ENCODE measurements at places on chromosomes 3 and 15.

GRCh38 chr3:190504354-190505125, 9.3 kb upstream of the IL1RAP start:
- DNase-seq: no peak

DNA sequence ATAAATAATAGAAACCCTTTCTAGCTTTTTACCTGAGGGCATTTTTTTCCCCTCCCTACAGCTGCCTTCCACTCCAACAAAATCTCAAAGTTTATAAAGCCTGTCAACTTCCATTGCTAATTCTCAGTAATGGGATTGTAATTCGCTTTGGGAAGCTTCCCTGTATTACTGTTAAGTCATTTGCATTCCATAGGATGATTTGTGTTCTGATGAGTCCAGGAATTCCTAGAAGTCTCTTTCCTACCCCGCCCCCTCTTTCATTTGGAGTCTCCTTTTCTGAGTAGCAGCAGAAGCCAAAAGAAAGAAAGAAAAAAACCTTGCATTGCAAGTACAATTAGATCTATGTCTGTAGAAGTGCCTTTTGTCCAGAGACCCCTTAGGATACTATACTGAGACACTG, 1033.3 kb downstream of the IGSF11 start:
- DNase-seq: no peak

- DNase-seq: no peak
Observed at GRCh38 chr15:69436951-69437350, 15.7 kb upstream of the RPLP1 start.

DNA sequence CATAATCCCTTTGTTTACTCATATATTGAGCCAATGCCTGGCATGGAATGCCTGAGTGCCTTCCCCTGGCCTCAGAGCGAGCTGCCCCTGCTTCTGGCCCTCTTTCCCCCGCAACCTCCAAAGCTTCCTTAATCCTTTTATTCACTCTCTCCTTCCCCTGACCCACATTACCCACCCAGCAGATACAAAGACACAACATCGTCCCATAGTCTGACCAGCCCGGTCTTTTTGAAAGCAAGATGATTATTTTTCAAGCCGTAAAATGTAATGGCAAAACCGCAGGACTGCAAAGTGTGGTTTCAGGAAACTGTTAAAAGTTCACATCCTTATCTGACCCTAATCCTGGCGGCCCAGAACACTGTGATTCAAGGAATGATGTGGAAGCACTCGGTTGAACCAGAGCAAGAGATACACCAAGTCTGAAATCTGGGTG, 78.4 kb upstream of the LRTM1 start:
- DNase-seq: no peak

GRCh38 chr3:114460459-114460858, 166.6 kb downstream of the TIGIT start:
- DNase-seq: no peak

- no peak for DNase-seq
Observed at GRCh38 chr15:31341071-31341470, 14.4 kb downstream of the KLF13 start.

DNA sequence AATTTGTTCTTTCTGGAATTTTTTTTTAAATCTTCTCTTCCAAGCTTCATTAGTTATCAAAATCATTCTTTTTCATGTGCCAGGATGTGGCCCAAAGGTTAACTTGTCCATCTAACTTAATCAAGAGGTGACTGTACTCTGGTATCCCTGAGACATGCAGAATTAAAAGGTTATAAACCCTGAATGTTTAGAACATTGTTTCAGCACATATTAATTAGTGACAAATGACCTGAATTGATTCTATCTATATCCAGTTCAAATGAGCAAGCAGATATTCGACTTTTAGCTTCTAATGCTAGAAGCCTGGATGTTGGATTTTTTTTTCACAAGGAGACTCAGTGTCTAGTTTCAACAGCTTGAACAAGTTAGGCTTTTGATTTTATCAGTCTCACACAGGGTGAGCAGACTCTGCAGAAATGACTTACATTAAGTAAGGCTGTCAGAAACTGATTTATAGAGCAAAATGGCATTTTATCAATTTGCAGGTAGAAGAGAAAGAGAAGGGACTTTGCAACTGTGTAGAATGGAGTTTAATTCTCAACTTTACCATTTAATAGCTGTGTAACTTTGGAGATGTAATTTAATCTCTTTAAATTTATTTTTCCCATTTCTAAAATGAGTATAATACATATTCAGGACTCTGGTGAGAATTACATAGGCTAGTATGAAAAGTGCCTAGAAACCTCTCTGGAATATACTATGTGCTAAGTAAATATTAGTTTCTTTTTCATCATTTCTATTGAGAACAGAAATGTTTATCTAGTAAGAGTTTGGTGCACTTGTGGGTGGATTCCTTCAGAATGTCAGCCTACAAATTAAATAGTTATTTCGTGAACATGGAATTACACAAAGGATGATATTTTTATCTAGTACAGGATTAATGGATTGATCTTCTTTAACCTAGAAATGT, 100.0 kb downstream of the ALCAM start:
- no peak for DNase-seq

DNA sequence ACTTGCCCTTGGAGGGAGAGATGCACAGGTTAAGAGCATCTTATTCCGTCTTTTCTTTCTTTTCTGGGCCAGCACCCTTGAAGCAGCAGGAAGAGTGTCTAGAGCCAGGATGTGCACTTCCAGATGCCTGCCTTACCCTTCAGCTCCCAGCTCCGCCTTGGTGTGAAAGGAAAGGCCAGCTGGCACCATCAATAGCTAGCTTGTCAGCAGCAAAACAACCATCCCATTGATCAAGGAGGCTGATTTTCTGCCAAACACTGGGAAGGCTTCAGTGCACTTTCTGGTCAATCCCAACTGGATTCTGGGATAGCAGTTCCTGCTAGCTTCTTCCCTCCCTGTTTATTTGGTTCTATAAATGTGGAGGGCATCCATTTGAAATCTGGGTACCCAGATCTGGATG, 110.9 kb upstream of the GALNT15 start:
- no peak for DNase-seq

- DNase-seq: no peak
Observed at GRCh38 chr15:25054329-25054728, 99.5 kb downstream of the SNRPN start.

GRCh38 chr15:90154861-90155626, 46.1 kb upstream of the SEMA4B start:
- DNase-seq: no peak

DNA sequence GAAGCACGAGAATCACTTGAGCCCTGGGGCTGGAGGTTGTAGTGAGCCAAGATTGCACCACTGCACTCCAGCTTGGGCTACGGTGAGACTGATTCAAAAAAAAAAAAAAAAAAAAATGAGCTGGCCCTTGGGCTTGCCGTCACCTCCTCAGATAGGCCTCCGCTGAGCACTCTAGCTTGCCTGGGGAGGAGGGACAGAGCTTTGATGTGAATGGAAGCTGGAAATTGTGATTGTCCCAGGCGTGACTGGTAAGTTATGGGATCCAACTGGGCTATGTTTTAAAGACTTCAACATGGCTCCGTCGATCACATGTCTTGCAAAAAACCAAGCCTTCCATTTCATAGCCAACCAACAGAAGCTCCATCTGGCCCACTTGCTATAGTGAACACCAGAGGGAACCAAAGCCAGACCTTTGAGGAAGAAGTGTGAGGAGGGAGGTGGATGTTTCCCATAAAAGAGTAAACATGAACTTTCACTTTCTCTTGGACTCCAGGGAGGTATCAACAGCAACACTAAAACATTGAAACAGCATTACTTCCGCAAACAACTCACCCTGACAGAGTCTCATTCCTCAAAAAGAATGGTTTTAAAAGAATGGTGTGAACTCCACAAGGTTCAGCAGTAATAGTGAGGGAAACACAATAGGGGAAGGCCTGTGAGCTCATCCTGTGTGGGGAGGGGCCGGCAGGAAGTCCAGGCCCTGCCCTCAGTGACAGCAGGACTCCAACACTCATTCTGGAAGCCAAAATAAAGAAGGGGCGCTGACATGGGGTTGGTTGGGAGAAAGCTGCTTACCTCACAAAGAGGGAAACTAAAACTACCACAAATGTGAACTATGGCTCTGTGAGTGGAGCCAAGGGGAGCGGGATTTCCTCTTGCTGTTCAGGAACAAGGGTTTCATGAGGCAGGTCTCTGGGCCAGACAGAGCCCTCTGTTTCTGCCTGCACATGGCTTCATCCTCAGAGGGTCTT, 59.2 kb upstream of the IL12A start:
- no peak for DNase-seq

- DNase-seq: no peak
Observed at GRCh38 chr3:187807086-187807862, 62.0 kb upstream of the BCL6 start.

DNA sequence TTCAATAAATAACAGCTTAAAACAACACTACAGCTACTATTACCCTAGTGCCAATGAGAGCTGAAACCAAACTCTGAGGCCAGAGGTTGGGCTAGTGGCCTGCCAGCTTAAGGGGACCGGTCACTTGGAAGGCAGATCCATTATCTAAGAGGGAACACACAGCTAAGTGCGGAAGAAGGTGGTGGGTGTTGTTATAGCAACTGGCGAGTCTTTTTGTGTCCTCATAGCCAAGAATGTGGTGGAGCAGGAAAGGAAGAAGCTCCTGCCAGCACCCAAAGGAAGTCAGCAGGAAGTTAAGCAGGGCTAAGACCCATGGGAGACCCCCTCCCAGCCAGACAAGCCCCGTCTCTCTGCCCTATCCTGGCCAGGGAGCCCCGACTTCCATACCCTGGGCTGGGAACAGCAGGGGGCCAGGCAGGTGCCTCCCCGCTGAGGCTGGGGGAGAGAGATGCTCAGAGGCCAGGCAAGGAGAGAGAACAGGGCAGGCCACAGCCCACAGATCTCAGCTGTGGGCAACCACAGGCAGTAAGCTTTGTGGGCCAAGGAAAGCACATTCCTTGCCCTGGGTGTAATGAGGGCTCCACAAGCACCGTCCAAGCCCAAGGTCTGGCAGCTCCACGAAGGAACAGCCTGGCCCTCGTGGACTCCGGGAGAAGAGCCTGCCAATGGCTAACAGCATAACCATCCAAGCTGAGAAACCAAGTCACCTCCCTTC, 34.0 kb upstream of the HRH1 start:
- no peak for DNase-seq

GRCh38 chr3:127172211-127172610, 20.7 kb upstream of the PRR23E start:
- no peak for DNase-seq

DNA sequence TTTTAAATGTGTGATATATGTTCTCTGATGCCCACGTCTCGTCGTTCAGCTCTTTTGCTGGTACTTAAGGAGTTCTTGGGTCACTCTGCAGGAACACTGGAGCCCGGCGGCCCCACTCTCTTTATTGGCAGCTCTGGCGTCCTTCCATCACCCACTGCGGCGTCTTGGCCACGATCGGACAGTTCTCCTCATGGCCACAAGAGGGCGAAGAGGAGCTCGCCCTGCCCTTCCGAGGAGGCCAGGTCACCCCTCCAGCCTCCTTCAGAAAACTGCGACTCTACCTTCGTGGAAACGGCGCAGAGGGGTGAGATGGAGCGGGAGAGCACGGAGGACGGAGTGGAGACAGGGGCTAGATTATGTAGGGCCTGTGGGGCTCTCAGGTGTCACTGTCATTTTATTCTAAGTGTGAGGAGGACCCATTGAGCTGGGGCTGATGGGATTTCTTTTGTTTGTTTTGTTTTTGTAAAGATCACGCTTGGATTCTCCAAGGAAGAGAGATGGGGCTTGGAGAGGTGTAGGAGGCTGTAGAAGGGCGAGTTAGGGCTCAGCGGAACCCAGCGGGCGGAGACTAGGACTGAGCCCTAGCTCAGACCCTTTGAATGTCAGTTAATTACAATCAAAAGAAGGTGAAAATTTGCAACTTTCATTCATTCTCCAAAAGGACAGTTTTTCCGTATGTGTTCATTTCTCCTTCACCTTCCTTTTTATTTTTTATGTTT, 28.0 kb upstream of the GABRA5 start:
- DNase-seq: no peak

DNA sequence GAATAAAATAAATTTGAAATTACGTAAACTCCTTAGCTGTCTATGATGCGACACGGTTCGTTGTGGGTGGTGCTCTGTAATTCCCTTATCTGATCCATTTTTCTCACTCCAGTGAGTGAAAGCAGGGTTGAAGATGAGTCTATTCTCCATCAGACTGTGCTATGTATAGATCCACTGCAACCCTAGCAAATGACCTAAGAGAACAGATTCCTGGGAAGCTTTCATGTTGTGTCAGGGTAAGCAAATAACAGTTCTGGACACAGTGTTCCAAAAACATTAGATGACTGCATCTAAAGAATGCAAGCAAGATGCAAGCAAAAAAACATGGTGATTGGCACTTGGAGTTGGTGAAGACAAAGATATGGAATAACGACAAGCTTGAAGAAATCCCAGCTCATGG, 239.3 kb downstream of the SLC9A9 start:
- no peak for DNase-seq

DNA sequence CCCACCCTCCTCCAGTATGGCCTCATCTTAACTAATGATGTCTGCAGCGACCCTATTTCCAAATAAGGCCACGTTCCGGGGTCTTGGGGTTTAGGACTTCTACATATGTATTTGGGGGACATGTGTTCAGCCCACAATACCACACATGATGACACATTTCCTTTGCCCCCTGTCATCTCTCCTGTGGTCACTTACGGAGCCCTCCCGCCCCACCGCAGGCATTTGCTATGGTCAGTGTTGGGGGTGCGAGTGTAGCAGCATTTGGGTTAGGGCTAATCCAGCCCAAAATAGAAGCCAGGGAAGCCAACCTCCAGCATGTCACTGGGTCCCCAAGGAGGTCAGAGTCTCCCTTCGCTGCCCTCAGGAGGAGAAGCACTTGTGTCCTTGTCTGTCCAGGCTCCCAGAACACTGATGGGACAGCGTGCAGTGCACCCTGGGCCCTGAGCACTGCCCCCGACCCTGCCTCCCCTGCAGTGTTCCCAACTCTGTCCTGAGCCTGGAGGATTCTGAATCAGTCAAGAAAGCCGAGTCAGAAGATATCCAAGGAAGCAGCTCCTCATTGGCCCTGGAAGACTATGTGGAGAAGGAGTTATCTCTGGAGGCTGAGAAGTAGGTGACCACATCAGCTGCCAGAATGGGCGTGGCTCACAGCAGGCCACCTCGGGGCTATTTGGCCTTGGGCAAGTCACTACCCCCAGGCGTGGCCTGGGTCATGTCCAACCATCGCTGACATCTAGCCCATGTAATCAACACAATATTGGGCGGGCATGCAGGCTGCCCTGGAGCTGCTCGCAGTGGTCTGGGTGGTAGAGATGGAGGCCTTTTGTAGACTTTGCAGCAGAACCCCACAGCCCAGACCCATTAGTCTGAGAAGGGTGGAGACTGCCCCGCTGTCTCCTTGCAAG, 46.9 kb upstream of the FGD5 start:
- no peak for DNase-seq

- no peak for DNase-seq
Observed at GRCh38 chr3:98984024-98984423, 82.5 kb upstream of the DCBLD2 start.

- DNase-seq: no peak
Observed at GRCh38 chr15:42577514-42578031, 2.2 kb downstream of the STARD9 start.

Measured in stimulated activated CD4-positive, alpha-beta T cell treated with anti-CD3 and anti-CD28 coated beads, Interleukin-1b, Interleukin-23, amount 100 ng/mL, for 1 hour (primary cell).